ENCODE measurements at places on chromosomes 2 and 18.
A peak's percentile ranks its signal among the peaks of the same experiment; 100 is the strongest.

DNA sequence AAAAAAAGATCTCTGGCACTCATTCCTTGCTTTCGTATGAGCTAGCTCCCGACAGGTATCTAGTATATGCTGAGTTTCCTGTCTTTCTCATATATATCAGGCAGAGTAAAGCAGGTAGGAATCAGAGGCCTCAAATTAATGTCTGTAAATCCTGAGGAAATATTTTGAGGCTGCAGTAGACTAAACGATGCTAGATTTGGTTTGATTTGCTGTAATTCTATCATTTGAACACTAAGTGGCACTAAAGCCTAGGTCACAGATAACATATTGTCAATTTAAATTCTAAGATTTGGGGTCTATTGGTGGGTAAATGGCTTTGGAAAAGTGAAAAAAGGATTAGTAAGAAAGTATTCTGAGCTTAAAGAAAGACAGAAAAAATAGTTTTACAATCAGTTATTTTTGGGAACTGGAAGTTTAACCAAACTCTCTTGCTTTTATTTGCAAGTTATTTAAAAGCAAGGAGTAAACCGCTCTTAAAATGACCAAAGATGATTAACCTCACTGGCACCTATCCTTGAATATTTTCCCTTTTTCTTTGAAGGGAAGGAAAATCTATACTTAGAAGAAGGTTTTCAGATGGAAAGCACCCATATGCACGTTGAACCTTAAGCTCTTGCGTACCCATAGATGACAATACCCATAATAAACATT is 37.6 kb upstream of the SLC4A10 start:
- no peak for DNase-seq

- no peak for DNase-seq
Observed at GRCh38 chr2:129297430-129297829, 682.0 kb upstream of the RAB6C start.

DNA sequence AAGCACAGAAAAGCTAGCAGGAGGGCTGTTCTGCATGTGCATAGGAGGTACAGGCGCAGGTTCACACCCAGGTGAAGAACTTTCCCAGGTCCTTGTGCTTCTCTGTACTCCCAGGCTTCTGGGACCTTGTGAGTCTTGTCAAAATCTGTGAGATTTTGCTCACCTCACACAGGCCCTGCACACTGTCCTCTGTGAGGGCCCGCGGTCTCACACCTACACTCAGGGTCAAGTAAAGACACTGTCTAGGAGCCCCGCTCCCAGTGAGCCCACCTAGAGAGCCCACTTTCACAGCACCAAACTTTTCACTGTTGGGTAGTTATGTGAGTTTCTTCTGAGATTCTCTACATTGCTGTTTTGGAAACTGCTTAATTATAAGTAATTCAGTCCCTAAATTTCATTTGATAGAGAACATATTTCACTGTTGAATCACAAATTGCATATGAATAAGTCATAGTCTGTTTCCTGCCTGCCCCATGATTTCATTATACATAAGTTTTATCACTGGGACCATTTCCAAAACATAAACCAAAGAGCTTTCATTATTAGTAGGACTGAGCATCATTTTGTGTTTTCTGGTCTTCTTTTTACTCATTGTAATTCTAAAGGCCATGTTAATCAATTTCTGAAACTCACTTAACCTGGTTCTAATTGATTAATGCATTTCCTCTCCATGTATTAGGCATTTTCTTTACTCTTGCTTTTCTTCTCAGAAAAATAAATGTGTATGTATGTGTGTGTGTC is 234.2 kb upstream of the SPOPL start:
- DNase-seq, result no peak

DNA sequence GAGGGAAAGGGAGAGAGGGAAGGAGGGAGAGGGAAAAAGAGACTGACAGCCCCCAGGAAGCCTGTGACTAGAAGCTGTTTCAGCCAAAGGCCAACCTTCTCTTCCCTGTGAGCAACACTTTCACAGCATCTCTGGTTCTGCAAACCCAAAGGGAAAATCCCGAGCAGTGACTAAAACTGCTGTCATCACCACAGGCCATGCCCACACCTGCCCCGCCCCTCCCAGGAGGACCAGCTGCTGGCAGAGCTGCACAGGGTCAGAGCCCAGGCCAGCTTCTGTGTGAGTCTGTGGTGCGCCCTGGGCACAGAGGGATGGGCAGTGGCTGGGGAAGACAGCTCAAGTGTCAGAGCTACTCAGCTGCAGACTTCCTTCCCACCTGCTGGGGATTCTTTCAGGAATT is 64.9 kb upstream of the OTOS start:
- DNase-seq, result no peak

- no peak for DNase-seq
Observed at GRCh38 chr2:172305066-172305465, 122.3 kb upstream of the ITGA6 start.

DNA sequence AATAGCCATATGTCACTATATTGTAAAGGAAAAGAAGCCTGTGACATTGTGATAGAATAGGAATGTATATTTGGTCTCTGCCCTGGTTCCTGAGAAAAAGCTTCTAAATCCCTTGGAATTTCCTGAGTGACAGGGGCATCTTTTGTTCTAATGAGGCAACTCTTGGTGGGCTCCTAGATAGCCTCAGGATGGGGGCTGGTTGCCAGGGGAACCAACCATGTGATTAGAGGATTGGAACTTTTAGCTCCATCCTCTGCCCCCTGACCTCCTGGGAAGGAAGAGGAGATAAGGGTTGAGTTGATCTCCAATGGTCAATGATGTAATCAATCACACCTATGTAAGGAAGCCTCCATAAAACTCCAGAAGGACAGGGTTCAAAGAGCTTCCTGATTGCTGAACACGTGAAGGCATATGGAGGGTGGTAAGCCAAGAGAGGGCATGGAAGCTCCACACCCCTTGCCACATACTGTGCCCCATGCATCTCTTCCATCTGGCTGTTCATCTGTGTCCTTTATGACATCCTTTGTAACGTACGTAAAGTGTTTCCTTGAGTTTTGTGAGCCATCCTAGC is 2.9 kb upstream of the ME2 start:
- no peak for DNase-seq

GRCh38 chr2:45614871-45615415 is 3.9 kb upstream of the SRBD1 start:
- DNase-seq, result no peak

- DNase-seq, result no peak
Observed at GRCh38 chr2:48444404-48444803, 85.5 kb upstream of the STON1 start.

GRCh38 chr2:213752575-213752974 is 468.3 kb downstream of the SPAG16 start:
- DNase-seq, result no peak

- no peak for DNase-seq
Observed at GRCh38 chr2:159155791-159156190, 130.7 kb downstream of the WDSUB1 start.

DNA sequence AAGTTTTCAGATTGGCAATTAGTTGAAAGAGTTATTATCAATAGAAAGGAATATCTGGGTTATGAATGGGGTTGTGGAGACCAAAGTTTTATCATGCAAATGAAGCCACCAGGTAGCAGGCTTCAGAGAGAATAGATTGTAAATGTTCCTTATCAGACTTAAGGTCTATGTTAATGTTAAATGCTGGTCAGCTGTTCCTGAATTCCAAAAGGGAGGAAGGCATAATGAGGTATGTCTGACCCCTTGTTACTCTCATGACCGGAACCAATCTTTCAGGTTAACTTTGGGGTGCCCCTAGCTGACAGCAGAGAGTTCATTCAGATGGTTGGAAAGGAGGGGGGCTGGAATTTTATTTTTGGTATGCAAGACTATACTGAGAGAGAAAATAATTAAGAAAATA is 47.9 kb downstream of the RIT2 start:
- no peak for DNase-seq

DNA sequence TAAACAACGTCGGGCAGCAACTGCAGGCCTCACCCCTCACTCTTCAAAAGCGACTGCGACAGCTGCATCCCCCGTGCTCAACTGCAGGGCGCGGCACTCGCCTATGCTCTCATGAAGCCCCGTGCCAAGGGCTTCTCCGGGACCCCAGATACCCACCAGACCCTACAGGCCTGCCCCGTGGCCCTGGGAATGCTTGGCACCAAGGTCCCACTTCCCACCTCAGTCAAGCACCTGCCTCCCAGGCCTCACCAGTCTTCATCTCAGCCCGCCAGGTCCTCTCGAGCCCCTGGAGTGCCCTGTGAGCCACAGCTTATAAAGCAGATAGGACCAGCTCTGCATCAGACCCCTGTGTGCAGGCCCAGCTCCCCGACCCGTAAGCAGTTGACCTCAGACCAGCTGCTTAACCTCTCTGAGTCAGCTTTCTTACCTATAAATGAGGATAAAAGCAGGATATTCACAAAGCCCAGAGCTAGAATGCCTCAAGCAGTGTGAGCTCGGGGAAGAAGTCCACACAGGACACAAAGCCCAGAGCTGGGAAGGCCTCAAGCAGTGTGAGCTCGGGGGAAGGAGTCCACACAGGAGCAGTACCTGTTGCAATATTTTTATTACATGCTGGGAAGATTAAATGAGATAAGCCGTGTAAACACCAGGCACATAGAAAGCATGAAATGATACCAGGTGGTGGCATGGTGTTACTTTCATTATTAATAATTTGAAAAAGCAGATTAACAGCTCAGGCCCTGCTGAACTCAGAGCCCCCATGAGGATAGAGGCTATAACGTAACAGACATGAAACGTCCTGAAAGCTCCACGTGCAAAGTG is 96.9 kb downstream of the HDAC4 start:
- DNase-seq, result no peak

DNA sequence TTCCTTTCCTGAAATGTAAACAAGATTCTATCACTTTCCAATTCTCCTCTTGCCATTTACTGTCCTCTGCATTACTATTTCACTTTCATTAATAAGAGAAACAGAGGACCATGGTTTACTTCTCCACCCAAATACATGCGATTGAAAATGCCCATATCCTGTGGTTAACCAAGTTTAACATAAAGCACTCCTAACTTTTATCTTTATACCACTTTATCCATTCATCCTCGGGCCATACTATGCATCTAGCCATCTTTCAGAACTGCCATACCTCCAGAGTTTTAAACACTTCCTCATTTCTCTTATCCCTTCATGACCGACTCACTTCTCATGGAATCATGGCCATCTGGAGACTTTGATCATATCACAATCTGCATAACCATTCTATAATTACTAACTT is 1182.3 kb downstream of the CNTNAP5 start:
- no peak for DNase-seq

DNA sequence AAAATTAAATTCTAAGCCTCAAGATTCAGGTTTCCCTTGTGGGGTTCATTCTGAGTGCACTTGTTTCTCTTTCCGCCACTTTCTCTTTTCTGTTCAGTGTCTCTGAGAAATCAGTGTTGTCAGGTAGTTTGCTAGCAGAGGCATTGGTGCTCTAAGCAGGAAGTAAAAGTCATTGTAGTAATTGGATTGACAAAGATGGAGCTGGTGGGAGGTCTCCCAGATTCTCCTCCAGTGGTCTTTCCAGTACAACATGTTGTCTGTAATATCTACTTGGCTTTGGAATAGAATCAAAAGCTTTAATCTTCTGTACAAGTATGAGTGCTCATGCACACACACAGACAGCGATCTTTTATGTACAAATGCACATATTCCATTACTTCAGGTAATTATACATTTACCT is 135.6 kb downstream of the KLHL14 start:
- no peak for DNase-seq

GRCh38 chr18:48668466-48669179 is 129.8 kb downstream of the CTIF start:
- no peak for DNase-seq

GRCh38 chr2:157291018-157291417 is 33.5 kb downstream of the GALNT5 start:
- no peak for DNase-seq

- DNase-seq, result no peak
Observed at GRCh38 chr2:128439791-128440665, 121.4 kb upstream of the HS6ST1 start.

DNA sequence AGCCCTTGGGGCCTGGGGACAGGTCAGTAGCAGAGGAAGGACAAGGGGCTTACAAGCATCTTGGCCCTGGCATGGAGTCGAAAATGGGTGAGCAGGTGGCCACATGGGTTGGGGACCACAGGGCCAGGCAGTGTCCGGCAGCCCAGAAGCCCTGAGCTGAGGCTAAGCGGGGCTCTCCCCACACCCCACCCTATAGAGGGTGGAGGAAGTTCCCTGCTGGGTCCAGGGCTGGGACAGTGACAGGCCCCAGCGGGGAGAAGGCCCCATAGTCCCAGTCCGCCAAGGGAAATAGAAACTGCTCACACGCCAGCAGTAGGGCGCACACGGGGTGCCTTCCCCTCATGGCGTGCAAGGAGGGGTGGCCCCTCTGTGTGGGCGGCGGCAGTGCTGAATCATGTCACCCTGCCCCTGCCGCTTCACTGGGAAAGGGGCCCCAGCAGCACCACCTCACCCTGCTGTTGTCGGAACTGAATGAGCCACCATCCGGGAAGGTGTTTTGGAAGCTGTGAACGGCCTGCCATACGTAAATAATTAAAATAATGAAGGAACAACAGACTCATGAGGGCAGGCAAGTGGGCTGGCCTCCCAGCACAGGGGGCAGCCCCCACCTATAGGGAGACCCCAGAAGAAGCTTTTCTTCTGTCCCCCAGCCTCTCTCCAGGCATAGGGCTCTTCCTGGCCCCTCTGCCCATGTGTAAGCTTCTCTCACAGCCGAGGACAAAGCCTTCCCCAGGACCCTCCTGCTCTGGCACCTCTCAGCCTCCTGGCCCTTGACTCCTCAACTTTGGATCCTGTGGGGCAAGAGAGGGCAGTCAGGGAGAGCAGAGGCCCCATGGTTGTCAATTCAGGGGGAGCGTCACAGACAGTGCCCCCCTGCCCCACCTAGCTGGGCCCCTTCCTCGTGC is 12.7 kb upstream of the DUSP2 start:
- DNase-seq, result no peak

- peak; percentile 13 for DNase-seq
Observed at GRCh38 chr2:230160112-230160660, 59.6 kb downstream of the SP110 start.

GRCh38 chr2:232949016-232949415 is 64.0 kb downstream of the NGEF start:
- no peak for DNase-seq

GRCh38 chr2:233395687-233396086 is 41.4 kb downstream of the DGKD start:
- no peak for DNase-seq
